ENCODE measurements at places on chromosomes 7 and 10. TPM values are rescaled to one million over a fixed set of nuclear protein-coding genes. Genes with fewer than 3 reads are reported as not detected.

DNA sequence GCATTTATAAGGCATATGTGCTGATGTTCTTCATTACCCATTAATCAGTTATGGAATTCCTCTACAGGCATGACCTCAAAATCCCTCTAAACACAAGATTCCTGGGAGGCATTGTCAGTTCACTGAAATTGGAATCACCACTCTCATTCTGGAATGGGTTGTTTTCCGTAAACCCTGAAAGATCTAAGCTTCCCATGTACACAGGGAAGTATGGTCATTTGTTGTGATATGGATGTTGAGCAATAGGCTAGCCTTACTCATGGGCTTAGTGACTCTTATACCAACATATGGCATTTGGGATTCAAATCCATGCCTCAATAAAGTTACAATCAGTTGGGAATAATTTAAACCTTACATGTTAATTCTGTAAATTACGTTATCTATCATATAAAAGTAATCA is 258.0 kb downstream of the XPNPEP1 start:
- no peaks in the 10 kb centered on the region for H3K36me3 ChIP-seq
- no peak for DNase-seq
- no peak overlapping the region for H3K4me3 ChIP-seq
- H3K4me1 ChIP-seq: no peaks in the 10 kb centered on the region
- H3K27ac ChIP-seq: no peak overlapping the region
- H3K27me3 ChIP-seq: no peaks in the 10 kb centered on the region

- no peak for DNase-seq
- H3K27ac ChIP-seq: no peak overlapping the region
- H3K36me3 ChIP-seq: no peaks in the 10 kb centered on the region
Measured at GRCh38 chr10:123885406-123886170, 6.0 kb downstream of the CPXM2 start.

Gene BEND7
- total RNA-seq: not detected

- H3K36me3 ChIP-seq: peaks cover 15% of the 10 kb centered on the region
- peak overlapping the region; percentile 86 for H3K4me3 ChIP-seq
- DNase-seq: peak; percentile 56
- peaks cover 51% of the 10 kb centered on the region for H3K4me1 ChIP-seq
Measured at GRCh38 chr7:100875356-100875751, 451 bp downstream of the SRRT start.

Gene ATP6V0A4
- total RNA-seq: 0.38 TPM

Gene IPMK
- 7.1 TPM for total RNA-seq

DNA sequence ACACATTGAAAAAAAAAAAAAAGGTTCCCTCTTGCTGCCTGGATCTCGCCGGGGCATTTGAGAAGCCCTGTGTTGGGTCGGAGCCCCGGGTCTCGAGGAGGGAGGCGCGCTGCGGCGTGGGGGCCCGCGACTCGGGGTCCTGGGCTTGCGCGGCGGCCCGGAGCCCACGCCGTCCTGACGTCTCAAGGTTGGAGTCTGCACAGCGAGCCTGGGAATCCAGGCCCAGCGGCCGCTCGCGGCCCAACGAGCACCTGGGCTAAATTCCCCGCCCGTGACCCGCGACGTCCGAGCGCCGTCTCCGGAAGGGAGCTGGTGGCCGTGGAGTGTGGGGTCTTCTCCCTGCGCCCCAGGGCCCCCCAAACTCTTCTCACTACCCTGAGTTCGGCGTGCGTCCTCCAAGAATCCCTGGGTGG is 1.4 kb upstream of the CTBP2 start:
- H3K36me3 ChIP-seq: no peaks in the 10 kb centered on the region
- no peaks in the 10 kb centered on the region for H3K4me1 ChIP-seq
- H3K27ac ChIP-seq: no peak overlapping the region
- no peak for DNase-seq

DNA sequence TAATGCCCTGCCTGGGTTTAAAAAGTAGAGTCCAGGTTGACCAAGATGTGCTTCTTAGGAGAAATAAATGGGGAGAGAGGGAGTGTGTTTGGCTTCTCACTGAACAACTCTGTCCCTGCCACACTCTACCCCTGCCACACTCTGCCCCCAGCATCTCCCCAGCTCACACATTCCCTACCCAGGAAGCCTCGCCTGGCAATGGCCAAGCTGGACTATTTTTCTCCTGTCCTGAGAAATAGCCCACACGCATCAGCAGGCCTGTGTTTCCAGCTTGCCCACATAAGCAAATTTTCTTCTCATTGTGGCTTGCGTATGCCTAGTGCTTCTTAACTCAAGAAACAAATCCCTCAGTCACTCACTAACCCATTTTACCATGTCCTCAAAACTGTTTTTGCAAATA is 1.8 kb downstream of the LRRC18 start:
- H3K27ac ChIP-seq: no peak overlapping the region
- no peak for DNase-seq
- H3K36me3 ChIP-seq: no peaks in the 10 kb centered on the region

GRCh38 chr7:137976232-137976631 is 25.7 kb downstream of the CREB3L2 start:
- H3K36me3 ChIP-seq: peaks cover 5% of the 10 kb centered on the region
- no peak for DNase-seq
- peaks cover 11% of the 10 kb centered on the region for H3K4me1 ChIP-seq
- H3K27me3 ChIP-seq: no peaks in the 10 kb centered on the region

GRCh38 chr7:157670490-157671357 is 333.9 kb downstream of the DNAJB6 start:
- H3K36me3 ChIP-seq: no peaks in the 10 kb centered on the region
- H3K27me3 ChIP-seq: peaks cover 30% of the 10 kb centered on the region
- no peak overlapping the region for H3K27ac ChIP-seq

GRCh38 chr7:66100408-66101050 is 14.1 kb upstream of the CRCP start:
- H3K4me3 ChIP-seq: peak overlapping the region; percentile 85
- no peak for DNase-seq
- no peaks in the 10 kb centered on the region for H3K36me3 ChIP-seq
- peak overlapping the region; percentile 43 for H3K27ac ChIP-seq
- peaks cover 13% of the 10 kb centered on the region for H3K4me1 ChIP-seq
- H3K27me3 ChIP-seq: no peaks in the 10 kb centered on the region

DNA sequence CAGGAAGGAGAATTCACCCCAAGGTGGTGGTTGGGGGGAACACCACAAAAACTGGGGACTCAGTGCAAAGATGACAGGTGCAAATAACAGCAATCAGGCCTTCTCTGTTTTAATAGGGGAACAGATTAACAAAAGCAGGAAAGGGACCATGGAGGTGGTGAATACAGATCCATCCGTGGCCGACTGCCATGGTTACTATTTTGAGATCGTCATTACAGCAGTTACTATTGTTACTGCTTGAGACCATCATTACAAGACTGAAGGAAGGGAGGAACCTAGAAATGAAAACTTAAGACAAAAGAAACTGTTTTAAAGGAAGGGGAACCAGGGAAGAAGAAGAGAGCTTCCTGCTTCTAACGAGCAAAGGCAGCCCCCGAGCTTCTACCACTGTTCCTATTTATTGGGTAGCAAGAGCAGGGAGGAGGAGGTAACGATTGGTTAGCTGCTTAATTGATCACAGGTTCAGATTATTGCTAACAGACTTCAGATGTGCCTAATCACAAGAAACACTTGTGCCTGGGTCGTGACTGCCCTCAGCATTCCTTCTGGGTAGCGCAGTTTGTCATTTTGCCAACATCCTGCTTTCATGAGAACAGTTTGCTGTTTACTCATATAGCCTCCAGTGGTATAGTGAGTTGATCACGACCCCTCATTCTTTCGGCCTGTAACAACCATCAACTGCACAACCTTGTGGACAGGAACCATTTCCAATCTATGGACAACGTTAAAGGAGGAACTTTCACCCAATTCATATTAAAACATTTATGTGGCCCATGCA is 216.3 kb downstream of the CHCHD3 start:
- H3K27me3 ChIP-seq: no peaks in the 10 kb centered on the region
- peaks cover 7% of the 10 kb centered on the region for H3K36me3 ChIP-seq
- H3K4me3 ChIP-seq: no peak overlapping the region
- DNase-seq: no peak
- H3K27ac ChIP-seq: no peak overlapping the region

DNA sequence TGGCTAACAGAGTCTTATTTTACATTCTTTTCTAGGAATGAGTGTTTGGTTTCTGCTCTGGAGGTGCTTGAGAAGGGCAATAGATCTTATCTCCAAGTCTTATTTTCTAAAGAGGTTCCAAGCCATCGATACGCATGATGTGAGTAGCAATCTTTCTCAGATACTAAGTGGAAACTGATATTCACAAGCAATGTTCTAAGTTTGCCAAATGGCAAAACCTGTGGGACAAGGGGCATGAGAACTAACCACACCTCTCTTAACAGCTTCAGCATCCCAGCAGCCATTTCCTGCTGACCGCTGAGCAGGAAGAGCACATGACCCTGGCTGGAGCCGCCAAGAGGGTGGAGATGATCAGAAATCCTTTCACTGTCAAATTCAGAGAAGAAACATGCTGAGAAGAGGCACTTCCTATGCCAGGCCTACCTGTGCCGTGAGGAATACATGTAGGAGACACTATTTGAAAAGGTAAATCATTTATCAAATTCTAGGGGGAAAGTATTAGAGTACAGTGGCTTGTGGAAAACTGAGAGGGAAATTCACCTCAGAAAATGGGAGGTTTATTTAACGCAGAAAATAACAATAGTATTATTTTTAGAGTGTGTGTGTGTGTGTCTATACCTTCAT is 35.2 kb downstream of the CCDC71L start:
- peaks cover 20% of the 10 kb centered on the region for H3K4me1 ChIP-seq
- no peak overlapping the region for H3K27ac ChIP-seq
- no peak overlapping the region for H3K4me3 ChIP-seq
- no peaks in the 10 kb centered on the region for H3K27me3 ChIP-seq

Gene GLI3
- total RNA-seq: 0.29 TPM

- H3K4me1 ChIP-seq: peaks cover 45% of the 10 kb centered on the region
- DNase-seq: no peak
- no peak overlapping the region for H3K27ac ChIP-seq
Measured at GRCh38 chr10:110723224-110723891, 79.2 kb downstream of the RBM20 start.

DNA sequence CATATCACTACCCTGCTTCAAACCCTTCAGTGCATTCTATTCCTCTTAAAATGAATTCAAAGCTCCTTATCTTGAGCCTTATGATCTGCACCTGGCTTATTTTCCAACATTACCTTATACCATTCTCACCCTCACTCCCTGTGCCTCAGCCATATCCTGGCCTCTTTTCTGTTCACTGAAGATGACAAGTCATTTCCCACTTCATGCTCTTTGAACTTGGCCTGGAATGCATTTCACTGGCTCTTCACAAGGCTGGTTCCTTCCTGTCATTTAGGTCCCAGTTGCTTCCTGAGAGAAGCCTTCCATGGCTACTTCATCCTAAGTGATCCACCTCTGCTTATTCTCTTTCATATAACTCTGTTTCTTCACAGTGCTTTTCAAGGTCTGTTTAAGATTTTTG is 3.2 kb upstream of the LIPF start:
- DNase-seq: no peak
- peaks cover 20% of the 10 kb centered on the region for H3K27me3 ChIP-seq
- no peak overlapping the region for H3K27ac ChIP-seq

- no peaks in the 10 kb centered on the region for H3K27me3 ChIP-seq
- peaks cover 28% of the 10 kb centered on the region for H3K4me1 ChIP-seq
- peak overlapping the region; percentile 6 for H3K27ac ChIP-seq
- no peak overlapping the region for H3K4me3 ChIP-seq
Measured at GRCh38 chr7:158695726-158696452, 8.7 kb downstream of the NCAPG2 start.

DNA sequence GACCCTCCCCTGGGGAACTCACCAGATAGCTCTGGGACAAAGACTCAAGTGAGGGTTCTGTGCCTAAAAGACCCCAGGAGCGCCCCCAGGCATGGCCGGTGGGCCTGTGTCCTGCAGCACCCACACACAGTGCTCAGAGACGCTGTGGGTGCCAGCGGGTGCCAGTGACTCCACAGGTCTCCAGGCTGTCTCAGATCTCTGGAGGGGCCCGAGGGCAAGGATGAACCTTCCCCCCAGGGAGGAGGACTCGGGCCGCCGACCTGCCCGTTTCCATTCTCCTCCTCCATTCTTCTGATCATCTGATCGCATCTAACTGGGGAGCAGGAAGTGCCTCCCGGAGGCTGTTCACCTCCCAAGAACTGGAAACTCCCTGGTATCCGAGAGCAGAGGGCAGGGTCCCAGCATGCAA is 980 bp downstream of the ADAM8 start:
- no peaks in the 10 kb centered on the region for H3K27me3 ChIP-seq
- peaks cover 4% of the 10 kb centered on the region for H3K36me3 ChIP-seq
- peak overlapping the region; percentile 94 for H3K4me3 ChIP-seq
- DNase-seq: peak; percentile 68

Gene PDZD7
- 0.44 TPM for total RNA-seq

Gene OR2A1
- not detected for total RNA-seq

DNA sequence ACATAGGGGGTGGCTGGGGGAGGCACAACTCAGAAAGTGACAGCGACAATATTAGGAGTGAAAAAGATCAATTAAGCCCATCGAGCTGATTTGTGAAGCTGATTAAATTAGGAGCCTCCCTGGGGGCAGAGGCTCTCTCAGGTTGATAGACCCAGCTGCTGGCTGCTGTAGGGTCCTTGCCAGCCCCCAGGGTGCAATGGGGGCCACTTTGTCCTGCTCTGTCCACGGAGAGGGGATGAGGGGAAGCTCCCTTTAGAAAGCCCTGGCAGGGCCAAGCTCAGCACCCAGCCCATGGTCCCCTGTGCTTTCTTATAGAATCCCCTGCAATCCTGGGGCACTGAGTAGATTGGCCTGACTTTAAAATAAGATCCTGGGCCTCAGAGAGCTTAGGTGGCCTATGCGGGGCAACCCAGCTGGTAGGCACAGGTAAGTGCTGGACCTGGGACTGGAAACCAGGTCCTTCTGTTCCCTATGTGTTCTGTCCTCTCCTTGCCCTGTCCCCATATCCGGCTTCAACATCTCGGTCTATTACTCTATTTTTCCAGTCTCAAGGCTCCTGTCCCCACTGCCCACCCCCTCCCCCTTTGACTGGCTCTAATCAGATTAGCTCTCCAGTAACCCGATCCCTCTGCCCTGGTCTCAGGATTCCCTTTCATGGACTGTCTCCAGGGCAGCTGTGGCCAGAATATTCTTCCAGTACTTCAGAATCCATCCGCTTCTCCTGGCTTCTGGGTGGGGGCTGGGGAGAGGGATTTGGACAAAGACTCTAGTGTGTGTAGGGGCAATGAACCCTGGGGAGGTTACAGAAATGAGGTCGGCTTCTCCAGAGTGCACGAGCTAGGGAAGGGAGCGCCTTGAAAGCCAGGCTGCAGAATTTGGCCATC is 259.6 kb downstream of the RPS24 start:
- H3K4me3 ChIP-seq: no peak overlapping the region
- no peaks in the 10 kb centered on the region for H3K27me3 ChIP-seq
- H3K27ac ChIP-seq: no peak overlapping the region
- H3K36me3 ChIP-seq: no peaks in the 10 kb centered on the region
- H3K4me1 ChIP-seq: peaks cover 6% of the 10 kb centered on the region

Gene EPHA1
- total RNA-seq: 4.2 TPM

GRCh38 chr7:150405584-150406311 is 26.6 kb downstream of the ZNF775 start:
- H3K27me3 ChIP-seq: no peaks in the 10 kb centered on the region
- DNase-seq: peak; percentile 48
- H3K4me1 ChIP-seq: peaks cover 54% of the 10 kb centered on the region
- peak overlapping the region; percentile 90 for H3K27ac ChIP-seq
- H3K4me3 ChIP-seq: peak overlapping the region; percentile 95
- peaks cover 5% of the 10 kb centered on the region for H3K36me3 ChIP-seq
